ENCODE measurements at places on chromosomes 5 and 9.

DNA sequence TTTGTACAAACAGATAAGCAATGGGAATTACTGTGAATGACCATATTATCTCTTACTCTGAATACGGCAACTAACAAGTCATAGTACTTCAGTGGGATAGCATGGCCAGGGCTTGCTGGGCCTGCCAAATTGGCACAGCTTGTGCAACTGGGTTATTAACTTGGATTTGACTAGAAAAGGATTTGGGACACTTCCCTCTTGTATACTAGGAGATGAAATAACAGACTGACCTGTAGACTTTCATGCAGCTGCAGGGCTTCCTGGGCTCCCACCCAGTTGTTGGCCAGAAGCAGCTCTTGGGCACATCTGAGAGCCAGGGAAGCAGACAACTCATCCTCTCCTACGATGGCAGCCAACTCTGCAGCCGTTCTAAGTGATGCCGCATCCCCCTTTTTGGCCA is 39.8 kb downstream of the CNOT8 start:
- DNase-seq: no peak

- no peak for DNase-seq
Measured at GRCh38 chr9:129587487-129588262, 33.2 kb downstream of the C9orf50 start.

GRCh38 chr5:172044631-172045314 is 38.3 kb upstream of the FBXW11 start:
- DNase-seq: no peak

DNA sequence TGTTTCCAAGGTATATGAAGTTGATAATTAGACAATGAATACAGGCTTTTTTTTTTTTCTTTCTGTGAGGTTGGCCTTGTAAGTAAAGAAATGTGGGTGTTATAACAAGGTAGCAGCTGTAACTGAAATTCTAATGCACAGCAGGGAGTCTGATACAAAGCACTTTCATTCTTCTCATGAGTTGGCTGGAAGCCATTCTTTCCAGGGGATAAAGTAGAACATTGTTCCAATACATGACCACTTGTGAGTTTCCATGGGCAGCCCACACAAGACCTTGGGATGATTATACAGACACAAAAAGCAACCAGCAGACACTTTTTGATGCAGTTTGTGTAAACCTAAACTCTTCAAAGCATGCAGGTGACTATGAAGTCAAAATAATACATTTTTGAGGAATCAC is 1785.9 kb upstream of the WWC1 start:
- DNase-seq: no peak

DNA sequence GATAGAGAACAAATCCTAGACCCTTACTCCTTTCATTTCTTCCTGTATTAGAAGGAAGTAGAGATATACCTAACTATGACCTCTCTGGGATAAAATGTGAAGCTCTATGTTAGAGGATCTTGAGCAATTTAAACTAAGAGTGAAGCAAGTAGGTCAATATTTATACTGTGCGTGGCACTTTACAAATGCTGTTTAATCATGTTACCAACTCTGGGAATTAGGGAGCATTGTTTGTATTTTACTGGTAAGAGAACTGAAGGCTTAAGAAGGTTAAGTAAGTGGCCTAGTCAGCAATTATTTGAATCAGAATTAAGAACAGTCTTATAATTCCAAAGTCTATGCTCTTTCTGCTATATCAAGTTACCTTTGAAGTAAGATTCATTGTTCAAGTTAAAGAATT is 12.0 kb downstream of the TNC start:
- DNase-seq: no peak

DNA sequence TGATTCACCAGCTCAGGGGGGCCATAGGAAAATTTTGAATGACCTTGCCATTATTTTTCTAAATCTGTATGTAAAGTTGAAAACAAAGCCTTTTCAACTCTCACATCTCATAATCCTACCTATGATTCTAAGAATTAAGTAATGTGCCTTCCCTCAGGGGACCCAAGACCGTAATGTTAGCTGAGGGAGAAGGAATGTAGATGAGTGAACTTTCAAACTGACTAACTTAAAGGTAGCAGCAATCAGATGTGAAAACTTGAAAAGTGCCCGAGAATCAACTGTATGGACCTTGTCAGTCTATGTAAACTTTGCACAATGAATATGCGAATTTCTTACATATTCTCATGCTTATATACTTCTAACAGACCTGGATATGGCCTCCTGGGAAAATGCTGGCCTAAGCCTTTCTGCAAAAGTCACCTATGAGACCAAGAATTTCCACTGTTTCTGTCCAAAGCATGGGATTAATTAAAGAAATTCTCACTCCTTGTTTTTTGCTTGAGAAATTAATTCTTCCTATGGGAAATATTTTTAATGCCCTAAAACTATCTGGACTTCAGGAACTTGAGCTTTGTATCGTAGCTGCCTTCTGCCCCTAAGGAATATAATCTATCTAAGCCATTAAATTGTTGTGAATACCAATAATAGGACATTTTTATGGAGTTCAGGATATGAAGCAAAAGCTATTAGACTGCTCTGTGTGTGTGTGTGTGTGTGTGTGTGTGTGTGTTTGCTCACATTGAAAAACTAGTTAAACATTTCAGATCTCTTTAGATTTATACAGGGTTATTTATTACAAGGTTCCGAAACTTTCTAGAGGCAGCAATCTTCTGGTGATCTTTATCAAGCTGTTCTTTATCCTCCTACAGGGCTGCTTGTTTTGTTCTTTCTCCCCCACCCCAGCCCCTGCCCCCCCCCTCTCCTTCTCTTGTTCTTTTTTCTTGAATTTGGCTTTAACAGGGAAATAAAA is 169.1 kb upstream of the CLINT1 start:
- DNase-seq: no peak
